ENCODE measurements at places on chromosomes 13 and 19.

GRCh38 chr13:70405266-70405665 is 297.0 kb upstream of the KLHL1 start:
- DNase-seq = no peak

DNA sequence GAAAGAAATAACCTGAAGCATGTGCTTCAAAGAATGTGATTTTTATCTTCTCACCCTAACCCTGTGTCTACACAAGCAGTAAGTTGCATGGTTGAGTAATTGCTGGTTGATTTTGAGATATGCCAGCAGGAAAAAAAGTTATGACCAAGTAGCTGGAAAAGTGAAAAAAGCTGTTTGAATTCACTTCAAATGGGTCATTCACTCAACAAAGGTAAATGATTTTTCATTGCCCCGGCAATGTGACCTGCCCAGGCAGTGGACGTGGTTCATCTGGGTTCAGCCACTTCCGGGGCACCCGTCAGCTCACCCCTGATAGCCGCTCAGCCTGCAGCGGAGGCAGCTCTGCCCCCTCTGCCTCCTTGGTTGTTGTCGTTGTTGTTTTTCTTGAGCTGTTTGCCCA is 18.5 kb downstream of the TNFRSF19 start:
- no peak for DNase-seq

DNA sequence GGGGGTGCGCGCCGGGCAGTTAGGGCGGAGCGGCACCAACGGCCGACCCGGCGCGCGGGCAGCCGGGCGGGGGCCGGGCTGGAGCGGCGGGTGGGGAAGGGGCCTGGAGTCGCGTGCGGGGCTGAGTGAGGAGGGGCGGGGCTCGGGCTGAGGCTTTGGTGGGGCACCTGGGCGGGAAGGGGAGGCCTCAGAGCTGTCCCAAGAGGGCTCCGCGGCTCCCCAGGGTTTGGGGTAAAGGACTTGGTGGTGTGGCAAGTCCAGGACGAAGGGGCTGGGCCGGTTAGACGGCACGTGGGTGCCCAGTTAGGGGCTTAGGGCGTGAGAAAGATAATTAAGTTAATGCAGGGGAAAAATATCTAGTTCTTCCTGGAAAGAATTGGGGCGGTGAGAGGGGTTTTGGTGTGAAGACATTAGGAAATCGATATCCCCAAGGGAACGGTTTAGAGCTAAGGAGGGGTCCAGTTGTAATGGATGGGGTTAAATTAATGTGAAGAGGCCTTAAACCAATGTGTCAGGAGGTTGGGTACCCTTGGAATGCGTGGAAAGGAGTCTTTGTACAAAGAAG is 496 bp downstream of the ZNF574 start:
- DNase-seq = no peak

DNA sequence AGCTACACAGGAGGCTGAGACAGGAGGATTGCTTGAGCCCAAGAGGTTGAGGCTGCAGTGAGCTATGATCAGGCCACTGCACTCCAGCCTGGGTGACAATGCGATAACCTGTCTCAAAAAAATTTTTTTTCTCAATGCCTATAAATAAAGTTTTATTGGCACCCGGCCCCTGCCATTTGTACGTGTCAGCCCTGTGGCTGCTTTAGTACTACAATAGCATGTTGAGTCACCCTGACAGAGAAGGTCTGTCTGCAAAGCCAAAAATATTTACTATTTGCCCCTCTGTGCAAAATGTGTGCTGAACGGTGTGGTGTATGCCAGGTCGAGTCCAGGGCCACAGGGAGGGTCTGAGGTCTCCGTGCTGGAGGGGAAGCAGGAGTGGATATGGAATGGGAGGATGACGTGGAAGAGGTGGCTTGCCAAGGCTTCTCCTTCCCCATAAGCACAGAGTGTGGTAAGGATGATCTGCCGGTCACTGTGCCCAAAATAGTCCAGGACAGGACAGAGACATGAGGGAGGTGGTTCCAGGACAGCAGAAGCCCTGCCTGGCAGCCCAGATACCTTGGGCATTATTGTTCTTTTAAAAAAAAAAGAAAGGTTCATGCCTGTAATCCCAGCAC is 10.0 kb downstream of the NMRK2 start:
- no peak for DNase-seq

DNA sequence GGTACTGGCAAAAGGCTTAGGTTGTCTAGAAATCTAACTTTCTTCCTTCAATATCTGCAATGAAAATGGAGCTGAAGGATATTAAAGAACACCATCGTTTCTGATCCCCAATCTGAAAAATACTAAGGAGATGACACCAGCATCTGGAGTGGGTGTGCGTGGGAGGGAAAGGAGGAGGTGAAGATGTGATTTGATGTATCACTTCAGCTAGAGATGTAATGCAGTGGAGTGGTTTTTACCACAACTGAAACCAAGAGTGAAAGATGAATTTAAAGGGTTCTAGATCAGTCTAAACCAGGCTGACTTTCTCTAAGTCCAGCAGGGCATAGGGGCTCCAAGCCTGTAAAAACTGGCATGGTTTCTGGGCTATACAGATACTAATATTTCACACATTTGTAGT is 148.4 kb downstream of the AKAP11 start:
- no peak for DNase-seq

DNA sequence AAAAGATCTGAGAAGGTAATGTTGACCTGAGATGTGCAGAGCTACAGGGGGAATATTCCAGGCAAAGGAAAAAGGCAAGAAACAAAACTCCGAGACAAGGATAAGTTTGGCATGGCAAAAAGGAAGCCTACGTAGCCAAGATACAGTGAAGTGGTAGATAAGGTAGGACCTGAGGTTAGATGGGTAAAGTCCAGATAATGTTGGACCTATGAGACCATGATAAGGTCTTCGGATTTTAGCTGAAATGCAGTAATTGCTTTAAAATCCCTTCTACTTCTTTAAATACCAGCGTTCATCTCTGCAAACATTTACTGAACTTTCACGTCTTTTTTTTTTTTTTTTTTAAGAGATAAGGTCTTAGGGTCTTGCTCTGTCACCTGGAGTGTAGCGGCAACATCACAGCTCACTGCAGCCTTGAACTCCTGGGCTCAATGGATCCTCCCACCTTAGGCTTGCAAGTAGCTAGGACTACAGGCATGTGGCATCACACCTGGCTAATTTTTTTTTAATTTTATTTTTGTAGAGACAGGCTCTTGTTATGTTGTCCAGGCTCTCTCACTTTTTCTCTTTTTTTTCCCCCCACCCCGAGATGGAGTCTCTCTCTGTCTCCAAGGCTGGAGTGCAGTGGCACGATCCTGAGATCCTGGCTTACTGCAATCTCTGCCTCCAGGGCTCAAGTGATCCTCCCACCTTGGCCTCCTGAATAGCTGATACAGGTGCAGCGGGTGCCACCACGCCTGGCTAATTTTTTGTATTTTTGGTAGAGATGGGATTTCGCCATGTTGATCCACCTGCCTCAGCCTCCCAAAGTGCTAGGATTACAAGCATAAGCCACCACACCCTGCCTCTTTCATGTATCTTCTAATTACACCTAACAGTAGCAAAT is 4.2 kb upstream of the WBP4 start:
- no peak for DNase-seq
